ENCODE measurements at places on chromosomes 16 and 17.

GRCh38 chr17:46720408-46720807 lies 98.1 kb downstream of the WNT3 start:
- DNase-seq = no peak

DNA sequence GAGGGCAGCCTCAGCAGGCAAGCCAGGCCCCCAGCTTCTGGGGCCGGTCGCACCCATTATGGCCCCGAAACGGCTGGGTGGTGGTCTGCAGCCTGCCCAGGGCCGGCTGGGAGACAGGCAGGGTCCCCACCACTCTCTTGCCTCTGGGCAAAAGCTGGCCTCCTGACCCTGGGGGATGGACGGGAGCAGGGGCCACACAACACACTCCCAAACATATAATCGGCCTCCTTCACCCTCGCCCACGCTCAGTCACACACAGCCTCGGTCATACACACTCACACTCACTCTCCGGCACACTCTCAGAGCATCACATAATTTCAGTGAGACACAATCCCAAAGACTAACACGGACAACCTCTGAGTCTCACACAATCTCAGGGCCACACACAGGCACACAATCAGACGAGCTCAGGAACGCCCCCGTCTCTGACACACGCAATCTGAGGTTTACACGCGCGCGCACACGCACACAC lies 589 bp downstream of the PEMT start:
- DNase-seq = no peak

DNA sequence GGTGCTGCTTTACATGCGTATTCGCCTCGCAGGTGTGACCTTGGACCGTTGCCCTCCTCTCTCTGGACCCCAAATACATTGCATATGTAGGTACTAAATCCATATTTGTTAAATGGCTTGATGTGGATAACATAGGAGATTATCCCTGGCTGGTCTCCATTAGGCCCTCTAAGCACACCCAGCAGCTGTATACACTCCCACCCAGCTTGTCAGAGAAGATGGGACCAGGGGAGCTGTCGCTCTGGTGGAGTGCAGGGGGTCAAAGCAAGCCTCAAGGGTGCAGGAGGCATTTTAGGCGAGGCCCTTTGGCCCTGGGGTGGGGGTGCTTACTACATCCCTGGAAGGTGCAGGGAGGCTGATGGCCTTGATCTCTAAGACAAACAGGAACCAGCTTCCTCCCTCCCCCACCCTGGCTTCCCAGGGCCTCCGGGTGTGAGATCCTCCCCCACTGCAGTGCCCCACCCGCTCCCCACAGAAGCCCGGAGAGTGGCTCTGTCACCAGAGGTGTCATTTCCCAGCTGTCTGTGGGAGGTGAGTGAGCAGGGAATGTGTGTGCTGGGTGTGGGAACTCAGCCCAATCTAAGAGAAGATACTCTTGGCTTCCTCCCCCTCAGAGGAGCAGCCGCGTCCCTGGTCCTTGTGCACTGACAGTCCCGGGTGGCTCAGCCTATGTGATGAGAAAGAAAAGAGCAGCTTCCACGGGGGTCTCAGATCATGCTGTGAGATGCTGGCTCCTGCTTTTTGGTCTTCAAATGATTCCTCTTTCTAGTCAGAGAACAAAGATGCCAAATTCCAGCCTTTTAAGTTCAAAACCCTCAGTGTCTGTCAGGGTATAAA lies 1.4 kb upstream of the VAMP2 start:
- no peak for DNase-seq

DNA sequence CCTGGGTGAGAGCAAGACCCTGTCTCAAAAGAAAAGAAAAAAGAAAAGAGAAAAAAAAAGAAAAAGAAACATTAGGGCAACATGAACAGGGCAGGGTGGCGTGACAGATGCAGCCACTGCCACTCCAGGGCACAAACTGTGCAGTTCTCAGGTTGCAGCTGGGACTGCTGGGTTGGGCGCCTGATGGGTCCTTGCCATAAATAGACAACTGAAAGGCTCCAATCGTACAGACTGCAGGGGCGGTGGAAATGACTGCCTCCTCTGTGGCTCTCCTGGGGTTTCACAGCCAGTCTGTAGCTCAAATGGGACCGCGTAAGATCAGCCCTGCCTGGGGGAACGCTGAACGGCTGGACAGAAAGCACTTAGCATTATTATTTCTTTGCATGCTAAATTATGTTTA lies 130.7 kb downstream of the CPPED1 start:
- DNase-seq = no peak

DNA sequence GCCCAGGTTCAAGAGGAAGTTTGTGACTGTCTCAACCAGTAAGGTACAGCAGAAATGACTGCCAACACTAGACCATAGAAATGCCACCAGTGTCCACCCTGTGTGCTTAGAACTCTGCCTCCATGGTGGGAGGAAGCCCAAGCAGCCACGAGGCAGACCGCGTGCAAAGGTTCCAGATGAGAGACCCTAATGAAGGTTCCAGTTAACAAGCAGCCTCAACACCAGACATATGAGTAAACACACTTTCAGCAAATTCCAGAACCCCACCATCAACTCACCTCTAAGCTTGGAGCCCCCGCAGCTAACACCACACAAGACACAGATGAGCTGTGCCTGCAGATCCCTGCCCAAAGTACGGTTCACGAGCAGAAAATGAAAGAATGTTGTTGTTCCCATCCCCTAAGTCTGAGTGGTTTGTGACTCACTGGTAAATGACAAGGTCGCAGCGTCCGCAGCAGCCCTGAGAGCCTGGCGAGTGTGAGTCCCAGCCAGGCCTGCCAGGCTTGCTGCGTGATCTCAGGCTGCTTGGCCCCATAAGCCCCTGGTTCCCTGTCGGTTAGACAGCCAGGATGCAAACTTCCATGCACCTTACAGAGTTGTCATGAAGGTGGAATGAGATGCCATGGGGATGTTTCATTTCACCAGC lies 193.7 kb downstream of the C16orf95 start:
- DNase-seq = no peak

GRCh38 chr17:59479141-59479540 lies 86.3 kb upstream of the DHX40 start:
- no peak for DNase-seq

DNA sequence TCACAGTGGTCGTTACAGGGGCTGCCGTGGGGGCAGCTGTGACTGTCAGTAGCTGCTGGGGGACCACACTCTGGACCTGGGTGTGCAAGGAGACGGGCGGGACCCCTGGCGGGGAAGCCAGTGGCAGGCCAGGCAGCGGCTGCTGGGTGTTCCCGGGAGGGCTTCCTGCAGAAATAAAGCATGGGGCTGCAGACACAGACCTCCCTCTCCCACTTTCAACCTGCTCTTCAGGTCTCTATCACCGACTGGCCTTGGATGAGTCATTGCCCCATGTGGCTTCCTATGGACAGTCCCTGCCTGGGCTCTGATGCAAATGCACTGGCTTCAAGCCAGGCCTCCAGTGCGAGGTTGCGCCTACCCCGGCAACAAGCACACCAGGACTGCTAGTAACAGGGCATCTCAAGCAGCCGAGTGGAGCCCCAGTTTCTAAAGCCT lies 17.2 kb downstream of the SREBF1 start:
- no peak for DNase-seq

GRCh38 chr17:44733753-44734152 lies 25.0 kb upstream of the ADAM11 start:
- DNase-seq = no peak

DNA sequence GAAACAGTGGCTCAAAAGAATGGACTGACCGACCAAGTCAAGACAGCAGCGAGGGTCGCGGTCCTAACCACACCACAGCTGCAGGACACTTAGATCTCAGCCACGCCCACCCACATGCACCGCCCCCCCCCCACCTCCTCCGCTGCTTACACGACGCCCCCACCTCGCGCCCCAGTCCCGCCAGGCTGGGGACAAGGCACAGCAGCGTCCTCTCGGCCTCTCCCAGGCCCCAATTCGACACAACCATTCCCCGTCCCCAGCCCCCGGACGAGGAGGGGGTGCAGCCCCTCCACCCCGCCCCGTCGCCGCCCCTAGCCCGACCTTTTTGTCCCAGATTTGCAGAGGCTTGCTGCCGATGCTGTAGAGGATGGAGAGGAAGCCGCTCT lies 477 bp downstream of the CFAP20 start:
- DNase-seq = no peak

DNA sequence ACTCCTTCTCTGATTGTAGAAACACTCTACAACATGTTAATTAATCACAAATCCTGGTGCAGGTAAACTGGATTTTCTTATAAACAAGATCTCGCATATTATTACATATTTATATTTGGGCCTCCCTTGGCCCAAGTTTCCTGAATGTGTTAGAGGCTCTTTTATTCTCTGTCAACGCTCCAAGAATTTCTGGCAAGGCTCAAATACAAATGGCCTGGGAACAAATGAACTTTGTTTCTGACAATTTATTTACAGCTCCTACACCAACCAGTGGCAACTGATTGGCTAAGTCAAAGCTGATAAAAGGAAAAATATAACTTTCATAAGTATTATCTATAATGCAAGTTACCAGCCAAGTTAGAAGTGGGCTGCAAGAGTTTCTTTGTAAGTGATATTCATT lies 64.9 kb upstream of the CORO6 start:
- no peak for DNase-seq

- DNase-seq = no peak
Measured at GRCh38 chr16:12319428-12320035, 343.0 kb downstream of the SNX29 start.

GRCh38 chr17:11256877-11257276 lies 15.9 kb downstream of the SHISA6 start:
- no peak for DNase-seq

All from Panc1 (cell line).